Activated CD4-positive, CD25-positive, alpha-beta regulatory T cell treated with anti-CD3 and anti-CD28 coated beads, Interleukin-2, amount 50 U/mL, for 24 hours (primary cell): ENCODE measurements at places on chromosomes 5 and 9.

DNA sequence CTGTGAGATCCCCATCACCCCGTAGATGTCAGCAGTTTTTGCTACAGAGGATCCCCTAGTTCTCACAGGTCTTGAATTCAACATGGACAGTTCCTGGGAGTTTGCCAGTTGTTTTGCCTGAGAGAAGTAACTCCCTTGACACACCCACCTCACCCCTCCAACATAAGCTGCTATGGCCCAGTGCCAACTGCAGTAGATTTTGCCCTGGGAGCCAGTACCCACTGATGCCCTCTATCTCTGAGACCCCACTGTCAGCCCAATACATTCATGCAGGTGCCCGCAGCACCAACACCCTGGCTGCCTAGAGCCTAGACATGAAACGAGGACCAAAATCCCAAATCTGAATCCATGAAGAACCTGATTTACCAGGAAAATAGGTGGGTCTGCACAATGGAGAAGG lies 583.9 kb upstream of the CTNND2 start:
- no peak for ATAC-seq

DNA sequence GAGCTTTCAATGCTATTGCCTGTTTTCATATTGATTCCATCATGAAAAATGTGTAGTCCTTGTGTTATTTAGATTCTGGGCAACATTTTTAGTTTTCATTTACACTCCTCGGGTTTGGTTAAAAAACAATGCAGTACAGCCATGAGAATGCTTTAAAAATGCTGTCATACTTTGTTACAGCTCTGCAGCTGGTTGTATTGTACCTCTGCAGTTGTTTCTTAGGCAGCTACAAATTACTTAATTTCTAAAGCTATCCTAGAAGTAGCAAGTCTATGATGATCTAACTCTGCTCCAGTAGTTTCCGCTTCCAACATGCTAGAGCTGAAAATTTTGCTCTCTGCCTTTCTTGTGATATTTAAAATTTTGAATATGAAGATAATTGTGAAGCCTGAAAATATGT lies 20.2 kb downstream of the SNX18 start:
- ATAC-seq: no peak

DNA sequence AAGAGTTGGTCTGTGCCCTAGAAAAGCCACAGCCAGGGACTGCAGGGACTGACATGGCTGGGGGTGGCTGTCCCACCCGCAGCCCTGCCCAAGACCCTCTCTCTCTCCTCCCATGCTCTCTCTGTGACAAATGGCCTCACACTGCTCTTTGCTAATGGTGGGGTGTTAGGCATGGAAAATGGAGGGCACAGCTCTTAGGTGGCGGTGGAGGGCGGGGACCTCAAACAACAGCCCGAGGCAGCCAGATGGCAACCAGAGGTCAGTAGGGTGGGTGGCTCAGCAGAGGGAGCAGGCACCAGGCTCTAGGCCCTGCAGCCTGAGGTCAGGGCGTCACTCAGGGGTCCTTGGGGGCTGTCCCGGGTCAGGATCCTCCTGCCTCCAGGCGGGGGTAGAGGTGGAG lies 73.9 kb upstream of the DAB2IP start:
- ATAC-seq: no peak

DNA sequence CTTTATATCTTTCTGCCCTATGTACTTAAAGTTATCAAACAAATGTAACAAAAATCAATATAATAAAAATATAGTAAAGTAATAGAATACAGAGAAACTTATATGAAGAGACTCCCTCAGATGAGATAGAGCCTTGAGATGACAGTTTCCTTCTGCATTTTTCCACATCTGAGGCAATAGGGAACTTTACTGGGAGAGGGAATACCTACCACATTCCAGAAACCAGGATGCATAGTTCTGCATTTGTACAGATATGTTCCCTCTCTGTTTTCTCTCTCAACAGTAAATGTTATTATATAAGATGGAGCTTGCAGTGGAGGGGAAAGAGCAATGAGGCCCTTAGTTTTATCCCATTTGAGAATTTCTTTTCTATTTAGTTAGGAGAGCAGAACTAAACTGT lies 109.6 kb upstream of the KCNN2 start:
- ATAC-seq: no peak

DNA sequence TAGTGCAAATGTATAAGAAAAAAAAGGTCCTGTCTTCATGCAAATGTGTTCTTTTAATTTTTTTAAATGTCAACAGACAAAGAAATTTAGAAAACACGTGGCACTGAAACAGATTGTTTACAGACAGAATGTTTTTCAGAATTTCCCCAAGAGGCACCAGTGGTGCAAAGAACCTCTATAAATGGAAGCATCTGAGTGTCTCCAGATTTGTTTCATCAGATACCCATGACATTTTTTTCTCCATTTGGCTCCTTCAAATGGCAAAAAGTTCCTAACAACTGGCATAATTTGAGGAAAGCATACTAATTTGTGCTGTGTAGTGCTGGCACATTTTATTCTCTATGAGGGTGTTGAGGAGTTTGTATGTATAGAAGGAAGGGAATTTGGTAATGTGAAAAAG lies 15.0 kb downstream of the CCDC192 start:
- ATAC-seq: no peak

DNA sequence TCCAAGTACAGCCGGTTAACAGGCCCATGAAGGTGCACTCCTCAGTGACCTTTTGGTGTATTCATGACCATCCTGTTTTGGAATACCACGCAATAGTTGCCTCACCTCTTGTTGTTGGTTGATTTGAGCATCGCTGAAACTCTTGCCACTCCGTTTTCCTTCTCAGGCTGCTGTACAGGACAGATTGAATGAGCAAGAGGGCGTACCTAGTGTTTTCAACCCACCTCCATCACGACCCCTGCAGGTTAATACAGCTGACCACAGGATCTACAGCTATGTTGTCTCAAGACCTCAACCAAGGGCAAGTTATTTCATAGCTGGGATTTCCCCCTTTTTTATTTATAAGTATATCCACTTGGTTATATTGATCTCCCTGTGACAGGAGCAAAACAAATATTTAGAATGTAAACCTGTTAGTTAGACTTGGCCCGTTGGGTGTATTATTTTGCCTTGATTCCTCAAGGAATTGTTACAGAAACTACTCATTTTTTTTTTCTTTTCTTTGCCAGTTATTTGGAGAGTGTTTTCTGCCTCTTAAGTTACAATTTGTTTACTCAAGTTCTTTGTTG lies 38.1 kb downstream of the FAF2 start:
- no peak for ATAC-seq
